ENCODE measurements at places on chromosomes 16 and 17.

GRCh38 chr16:54052271-54052670, 234.3 kb downstream of the IRX3 start:
- no peak for DNase-seq

- peak; percentile 27 for DNase-seq
These were observed 6.3 kb downstream of the VWA3A start for GRCh38 chr16:22098405-22099255.

DNA sequence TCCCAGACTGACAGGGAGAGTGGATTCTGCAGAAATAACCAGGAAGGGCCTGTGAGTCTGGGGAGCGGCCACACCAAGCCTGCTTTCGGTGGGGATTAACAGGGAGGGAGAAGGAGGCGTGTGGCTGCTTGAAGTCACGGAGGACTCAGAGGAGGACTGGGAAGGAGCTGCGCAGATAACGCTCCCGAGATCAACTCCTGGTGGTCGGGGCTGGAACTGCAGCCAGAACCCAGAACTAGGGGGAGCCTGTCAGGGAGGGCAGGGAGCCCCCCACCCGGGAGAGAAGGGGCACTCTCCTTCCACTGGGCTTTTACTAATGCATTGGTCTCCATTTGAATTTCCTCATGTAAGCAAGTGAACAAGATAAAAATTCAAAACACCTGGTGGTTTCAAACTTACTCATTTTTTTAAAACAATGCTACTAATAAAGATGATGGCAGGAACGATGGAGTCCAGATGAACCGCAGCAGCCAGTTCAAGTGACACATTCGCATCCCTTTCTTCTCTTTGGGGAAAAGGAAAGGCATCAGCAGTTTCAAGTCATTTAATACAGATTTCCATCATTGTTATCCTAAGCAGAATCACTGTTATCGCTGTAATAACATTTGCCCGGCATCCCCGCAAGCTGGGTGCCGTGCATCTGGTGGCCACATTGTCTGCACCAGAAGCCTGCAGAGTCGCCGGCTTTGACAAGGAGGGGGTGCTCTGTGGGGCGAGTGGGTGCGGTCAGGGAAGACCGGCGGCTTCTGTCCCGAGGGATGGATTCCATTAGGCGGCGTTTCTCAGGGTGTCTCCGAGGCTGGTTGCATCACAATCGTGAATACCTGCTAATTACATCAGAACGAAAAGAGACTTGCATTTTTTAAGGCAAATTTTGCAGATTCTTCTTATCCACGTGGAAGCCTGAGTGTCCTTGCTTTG, 183.0 kb downstream of the FOXL1 start:
- peak; percentile 50 for DNase-seq

GRCh38 chr16:27027971-27028370, 38.8 kb upstream of the C16orf82 start:
- no peak for DNase-seq

DNA sequence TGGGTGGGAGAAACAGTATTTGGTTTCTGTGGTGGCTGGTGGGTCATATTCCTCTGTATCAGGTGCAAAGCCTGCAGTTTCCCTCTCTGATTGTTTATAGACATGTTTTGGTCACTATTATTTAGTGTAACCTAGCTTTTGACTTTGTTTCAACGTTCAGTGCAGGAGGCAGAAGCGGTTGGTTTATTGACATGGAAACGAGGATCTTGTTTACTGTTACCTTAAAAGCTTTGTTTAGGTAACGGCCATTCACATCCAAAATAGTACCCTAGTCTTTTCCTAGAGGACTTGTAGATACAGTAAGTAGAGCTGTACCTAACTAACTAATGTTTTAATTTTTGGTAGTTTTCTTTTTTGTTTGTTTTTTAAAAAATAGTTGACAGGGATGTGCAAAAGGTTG, 3.5 kb downstream of the MSI2 start:
- no peak for DNase-seq

DNA sequence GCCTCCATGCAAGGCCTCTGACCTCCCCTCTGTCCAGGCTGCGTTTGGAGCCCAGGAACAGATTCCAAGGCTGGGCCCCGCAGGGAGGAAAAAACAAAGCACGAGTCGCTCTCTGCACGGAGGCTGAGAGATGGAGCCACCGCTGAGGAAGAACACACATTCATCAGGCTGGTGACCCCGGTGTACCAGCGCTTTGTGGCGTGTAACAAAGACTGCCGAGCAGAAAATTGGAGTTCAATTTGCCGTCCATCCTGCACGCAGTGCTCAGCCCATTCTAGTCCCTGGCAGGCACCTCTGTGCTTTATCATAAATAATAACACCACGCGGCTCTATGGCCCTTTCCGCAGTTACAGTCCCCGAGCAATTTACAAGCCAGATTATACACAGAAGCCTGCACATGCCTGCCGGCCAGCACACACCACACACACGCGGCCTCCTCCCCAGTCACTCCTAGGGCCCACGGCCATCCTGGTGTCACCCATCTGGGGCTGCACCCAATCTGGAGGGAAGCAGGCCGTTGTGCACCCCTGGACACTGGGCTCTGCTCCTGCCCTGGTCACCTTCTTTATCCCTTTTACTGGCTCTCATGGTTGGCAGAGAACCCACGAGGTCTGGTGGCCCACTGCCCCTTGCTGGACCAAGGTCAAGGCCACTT, 124.4 kb downstream of the SDK2 start:
- DNase-seq, result no peak

DNA sequence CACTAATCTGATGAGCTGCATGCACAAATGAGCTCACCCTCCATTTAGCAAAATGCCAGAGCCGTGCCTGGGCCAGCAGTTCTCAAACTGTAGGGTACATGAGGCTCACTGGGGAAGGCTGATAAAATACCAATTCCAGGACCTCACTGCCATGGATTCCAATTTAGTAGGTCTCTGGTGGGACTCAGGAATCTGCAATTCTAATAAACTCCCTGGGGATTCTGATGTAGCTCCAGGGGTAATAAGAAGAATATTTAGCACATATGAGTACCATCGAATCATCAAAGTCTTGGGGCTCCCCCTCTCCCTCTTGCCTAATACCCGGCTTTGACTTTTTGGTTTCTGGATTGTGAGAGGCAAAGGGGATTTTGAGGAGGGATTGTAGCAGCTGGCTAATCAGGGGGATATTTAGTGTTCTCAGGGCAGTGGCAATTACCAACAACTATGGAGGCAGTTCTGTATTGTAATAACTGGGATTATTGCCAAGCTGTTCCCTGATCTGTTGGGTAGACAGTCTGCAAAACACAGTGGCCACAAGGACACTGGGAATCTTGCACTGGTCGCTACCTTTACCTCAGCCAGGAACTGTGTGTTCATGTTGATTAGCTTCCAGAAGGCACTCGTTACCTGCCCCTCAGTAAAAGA, 140.4 kb downstream of the SHISA9 start:
- no peak for DNase-seq

GRCh38 chr17:75404731-75405364, 630 bp downstream of the GRB2 start:
- DNase-seq, result peak; percentile 75

DNA sequence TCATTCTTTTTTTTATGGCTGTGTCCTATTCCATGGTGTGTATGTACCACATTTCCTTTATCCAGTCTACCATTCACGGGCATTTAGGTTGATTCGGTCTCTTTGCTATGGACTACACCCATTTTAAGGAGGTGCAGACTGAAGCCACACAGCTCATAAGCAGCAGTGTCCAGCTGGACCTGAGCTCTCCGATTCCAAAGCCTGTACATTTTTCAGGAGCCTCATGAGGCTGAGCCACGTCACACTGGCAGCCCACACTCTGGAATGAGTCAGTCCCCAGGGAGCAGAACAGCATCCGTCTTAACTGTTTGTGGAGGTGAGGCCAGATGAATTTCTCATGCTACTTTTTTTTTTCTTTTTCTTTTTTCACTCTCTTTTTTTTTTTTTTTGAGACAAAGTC, 116.1 kb downstream of the C16orf95 start:
- no peak for DNase-seq

DNA sequence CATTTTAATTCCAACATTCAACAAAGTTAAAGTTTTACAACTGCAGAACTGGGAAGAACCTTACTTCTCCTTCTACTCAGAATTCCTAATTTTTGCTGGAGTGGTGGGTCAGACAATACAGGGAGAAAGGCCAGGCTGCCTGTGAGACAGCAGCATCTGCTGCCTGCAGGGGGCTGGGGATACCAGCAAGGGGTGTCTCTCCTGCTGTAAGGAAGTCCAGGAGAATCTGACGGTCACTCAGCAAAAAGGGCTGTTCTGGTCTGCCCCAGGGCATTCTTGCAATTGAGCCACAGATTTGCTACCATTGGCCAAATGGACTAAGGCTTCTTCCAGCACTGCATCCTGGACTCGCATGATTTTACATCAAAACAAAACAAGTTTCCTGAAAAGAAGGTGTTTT, 426.6 kb upstream of the CDH11 start:
- no peak for DNase-seq

GRCh38 chr16:30030841-30031413, at the start of gene TLCD3B:
Gene TLCD3B (minus strand): TSS chr16:30031271. CDS start chr16:30030527, 744 bp downstream.
- DNase-seq, result no peak

- peak; percentile 86 for DNase-seq
These were observed 8.7 kb downstream of the ABI3 start for GRCh38 chr17:49218941-49219913.

GRCh38 chr17:31596382-31597323, 205.2 kb downstream of the RAB11FIP4 start:
- DNase-seq, result no peak

GRCh38 chr17:48679385-48680096, 42.8 kb downstream of the PRAC1 start:
- no peak for DNase-seq

DNA sequence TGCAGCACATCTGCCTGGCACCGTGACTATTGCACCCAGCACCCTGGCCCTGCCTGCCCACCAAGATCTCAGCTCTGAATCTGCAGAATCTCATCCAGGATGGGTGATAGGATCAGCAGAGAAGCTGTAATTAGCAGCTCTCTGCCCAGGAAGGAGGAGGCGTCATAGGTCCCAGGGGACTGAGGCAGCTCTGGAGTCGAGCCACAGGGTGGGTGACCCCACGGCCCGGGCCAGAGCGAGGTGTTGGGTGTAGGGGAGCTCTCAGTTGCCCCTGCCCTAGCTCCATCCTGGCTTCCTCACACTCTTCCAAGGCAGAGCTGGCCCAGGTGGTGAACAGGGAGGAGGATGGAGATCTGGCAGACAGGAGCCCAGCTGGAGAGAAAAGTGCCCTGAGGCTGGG, 18.2 kb upstream of the FAM83G start:
- no peak for DNase-seq

GRCh38 chr17:64262198-64262999, 661 bp downstream of the TEX2 start:
- DNase-seq, result peak; percentile 80
